ENCODE measurements at places on chromosomes 4 and X.

GRCh38 chr4:116099596-116099995 lies 985.8 kb downstream of the TRAM1L1 start:
- no peak for DNase-seq

DNA sequence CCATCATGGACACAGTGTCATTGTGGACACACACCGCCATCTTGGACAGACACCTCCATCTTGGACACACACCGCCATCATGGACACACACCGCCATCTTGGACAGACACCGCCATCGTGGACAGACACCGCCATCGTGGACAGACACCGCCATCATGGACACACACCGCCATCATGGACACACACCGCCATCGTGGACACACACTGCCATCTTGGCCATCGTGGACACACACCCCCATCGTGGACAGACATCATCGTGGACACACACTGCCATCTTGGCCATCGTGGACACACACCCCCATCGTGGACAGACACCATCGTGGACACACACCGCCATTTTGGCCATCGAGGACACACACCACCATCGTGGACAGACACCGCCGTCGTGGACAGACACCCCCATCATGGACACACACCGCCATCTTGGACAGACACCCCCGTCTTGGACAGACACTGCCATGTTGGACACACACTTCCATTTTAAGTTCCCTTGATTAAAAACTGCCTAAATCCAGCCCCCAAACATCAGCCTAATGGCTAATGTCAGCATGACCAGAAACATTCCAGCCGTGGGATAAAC lies 9.1 kb downstream of the ASMTL start:
- no peak for DNase-seq

DNA sequence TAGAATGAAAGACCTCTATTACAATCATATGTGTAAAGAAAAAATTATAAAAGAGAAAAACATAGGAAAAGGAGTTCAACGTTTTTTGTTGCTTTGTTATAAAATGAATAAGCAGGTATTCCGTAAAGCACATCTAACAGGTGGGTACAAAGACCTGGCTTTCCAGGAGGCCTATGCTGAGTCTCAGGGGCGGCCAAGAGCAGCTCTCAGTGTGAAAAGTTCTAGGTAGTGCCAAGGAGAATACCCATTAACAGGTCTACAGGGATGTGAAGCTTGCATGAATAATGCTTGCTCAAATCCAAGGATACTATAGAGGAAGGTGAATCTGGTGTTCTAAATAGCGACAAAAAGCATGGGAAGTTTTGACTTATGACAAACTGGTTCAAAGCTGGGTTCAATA lies 944.4 kb downstream of the PDHA2 start:
- DNase-seq = no peak

DNA sequence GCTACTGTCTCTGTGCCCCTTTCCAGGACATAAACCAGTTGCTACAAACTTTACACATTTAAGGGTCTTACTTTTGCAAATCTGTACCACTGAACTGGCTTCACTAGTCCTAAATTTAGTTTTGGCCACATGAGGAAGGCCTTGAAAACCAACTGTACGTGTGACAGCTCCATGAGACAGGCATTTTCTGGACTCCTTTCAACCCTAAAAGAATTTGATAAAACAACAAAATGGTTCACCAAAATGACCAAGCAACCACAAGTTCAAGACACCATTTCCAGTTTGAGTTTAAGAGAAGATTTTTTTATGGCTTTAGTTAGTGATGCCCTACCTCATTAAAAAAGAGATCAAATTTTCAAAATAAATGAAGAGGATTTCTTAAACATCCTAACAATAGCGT lies 246.4 kb downstream of the ZNF674 start:
- no peak for DNase-seq

DNA sequence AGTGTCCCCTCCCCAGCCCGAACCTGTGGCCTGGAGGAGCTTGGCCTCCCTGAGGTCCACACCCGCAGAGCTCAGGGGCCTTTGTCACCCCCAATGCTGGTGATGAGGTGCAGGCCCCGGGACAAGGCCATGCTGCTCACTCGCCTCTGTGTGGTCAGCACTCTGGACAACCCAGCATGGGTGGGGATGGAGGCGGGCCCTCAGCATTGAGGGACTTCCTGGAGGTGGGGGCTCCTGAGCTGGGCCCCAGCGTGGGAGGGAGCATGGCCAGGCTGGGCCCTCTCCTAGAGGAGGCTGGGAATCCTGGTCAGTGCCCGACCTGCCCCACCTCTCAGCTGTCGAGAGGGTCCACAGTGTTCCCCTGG lies 30.6 kb downstream of the TACC3 start:
- DNase-seq = no peak

DNA sequence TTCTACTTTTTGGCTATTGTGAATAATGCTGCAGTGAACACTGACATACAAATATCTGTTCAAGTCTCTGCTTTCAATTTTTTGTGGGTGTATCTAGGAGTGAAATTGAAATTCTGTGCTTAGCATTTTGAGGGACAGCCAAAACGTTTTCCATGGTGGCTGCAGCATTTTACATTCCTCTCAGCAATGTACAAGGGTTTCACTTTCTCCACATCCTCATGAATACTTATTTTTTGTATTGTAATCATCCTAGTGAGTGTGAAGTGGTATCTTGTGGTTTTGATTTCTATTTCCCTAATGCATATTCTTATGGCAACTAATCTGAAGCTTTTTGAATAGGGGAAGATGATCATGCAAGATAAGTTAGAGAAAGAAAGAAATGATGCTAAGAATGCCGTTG lies 40.3 kb downstream of the HSPA4L start:
- DNase-seq = no peak

DNA sequence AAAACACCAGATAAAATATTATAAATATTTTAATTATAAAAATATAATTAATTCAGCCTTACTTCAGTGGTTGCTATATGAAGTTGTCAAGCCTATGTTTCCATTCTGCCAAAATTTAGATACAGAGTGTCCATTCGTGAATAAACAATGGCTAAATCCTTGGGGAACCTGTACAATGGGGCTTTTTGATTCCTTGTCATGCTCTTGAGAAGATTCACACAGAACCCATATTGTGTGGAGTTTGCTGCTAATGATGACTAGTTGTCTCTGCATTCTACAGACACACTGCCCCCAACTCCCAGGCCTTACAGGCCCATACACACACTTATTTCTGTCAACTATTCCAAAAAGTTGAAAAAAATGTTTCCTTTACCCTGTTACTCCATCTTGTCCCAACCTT lies 33.4 kb upstream of the MAGEC2 start:
- DNase-seq = no peak

Data from HCT116 (cell line).